ENCODE measurements at places on chromosomes 7 and 10.
A peak's percentile ranks its signal among the peaks of the same experiment; 100 is the strongest.

GRCh38 chr10:130336617-130337304, 200.6 kb downstream of the GLRX3 start:
- no peak for DNase-seq

GRCh38 chr10:21602313-21602712, 68.3 kb downstream of the MLLT10 start:
- no peak for DNase-seq

DNA sequence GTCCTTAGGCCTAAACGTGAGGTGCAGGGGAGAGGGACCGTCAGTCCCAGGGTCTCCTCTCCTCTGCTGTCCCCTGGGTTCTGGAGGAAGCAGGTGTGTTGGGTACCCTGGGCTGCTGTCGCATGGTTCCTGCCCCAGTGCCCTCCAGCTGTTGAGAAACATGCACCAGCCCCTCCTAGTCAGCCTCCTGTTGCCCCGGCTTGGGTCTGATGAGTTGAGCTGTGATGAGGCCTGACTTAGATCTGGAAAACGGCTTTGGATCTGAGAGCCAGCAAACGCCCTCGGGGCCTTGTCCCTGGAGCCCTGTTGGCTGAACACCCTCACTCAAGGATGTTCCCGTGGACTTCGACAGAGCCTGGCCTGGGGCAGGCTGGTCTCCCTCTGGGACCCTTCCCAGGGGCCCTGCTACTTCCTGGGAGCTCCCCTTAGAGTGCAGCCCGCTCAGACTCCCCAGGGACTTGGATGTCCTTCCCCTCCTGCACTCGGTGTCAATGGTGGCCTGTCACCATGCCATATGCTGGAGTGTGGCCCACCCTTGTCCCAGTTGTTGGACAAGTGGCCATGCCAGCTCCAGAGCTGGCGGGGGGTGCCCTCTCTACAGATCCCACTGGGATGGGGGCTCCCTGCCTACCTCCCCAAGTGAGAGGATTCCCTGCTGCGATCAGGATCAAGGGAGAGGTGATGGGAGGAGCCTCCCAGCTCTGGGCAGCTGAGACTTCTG, 12.3 kb downstream of the ZNF316 start:
- peak; percentile 35 for DNase-seq

DNA sequence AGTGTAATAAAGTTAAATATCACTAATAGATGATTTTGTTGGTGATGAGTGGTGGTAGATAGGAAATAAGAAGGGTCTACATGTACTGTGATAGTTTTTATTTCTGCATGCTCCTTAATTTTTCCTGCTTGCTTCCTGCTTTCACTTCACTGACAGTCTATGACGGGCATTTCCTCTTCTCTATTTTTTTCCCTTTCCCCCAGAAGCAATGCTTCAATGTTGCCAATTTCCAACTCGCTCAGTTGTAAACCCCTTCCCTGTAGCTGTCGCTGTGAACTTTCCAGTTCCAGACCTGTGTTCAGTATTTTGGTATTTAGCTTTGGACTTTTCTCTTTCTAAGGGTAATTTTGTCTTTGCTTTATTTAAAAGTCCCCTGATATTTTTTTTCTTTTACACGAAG, 123.5 kb upstream of the AGR3 start:
- DNase-seq, result no peak

GRCh38 chr10:98916526-98917125, 319.0 kb downstream of the HPSE2 start:
- no peak for DNase-seq

DNA sequence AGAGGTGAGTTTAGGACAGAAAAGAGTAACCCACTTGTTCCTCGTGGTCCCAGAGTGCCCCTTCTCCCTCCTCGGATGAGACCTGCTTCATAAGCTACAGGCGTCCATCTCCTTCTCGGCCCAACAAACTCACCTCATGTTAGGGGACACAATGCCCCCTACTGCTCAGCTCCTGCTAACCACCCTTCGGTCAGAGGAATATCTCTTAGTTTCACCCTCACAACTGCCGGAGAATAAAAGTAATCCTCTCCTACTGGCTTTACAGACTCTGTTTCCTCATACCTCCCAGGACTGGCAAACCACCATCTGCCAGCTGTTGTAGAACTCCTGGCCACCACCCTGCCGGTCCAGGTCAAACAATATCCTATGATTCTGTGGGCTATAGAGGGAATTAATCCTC, 3.2 kb downstream of the AKR1B15 start:
- no peak for DNase-seq

All from right forelimb (tissue), 1 donor.